ENCODE measurements at places on chromosomes 1 and 21. TPM values are rescaled to one million over a fixed set of nuclear protein-coding genes. Genes with fewer than 3 reads are reported as not detected.

CR1 gene
- not detected for total RNA-seq

LAPTM5 gene
- not detected for total RNA-seq

FMOD gene
- total RNA-seq, result 48.1 TPM

DMBX1 gene
- not detected for total RNA-seq

TMEM269 gene
- total RNA-seq, result not detected

TNFAIP8L2 gene
- total RNA-seq, result not detected

Measured in smooth muscle cell of the umbilical artery (primary cell).